ENCODE measurements at places on chromosomes 7 and 10. TPM values are rescaled to one million over a fixed set of nuclear protein-coding genes. Genes with fewer than 3 reads are reported as not detected.

EN2 gene
- not detected for total RNA-seq

MKI67 gene
- total RNA-seq: 0.26 TPM

FLNC gene
- 191 TPM for total RNA-seq

ZNF425 gene
- 4.6 TPM for total RNA-seq

H2BK1 gene
- total RNA-seq: not detected

AASS gene
- 31.6 TPM for total RNA-seq

GPR37 gene
- 20.6 TPM for total RNA-seq

STEAP2 gene
- 29.8 TPM for total RNA-seq

SPAG6 gene
- total RNA-seq: under 0.01 TPM

TET1 gene
- total RNA-seq: 3.3 TPM

GPER1 gene
- 1.5 TPM for total RNA-seq

NEUROG3 gene
- total RNA-seq: not detected

C10orf105 gene
- total RNA-seq: under 0.01 TPM

CALHM1 gene
- total RNA-seq: not detected

C10orf62 gene
- total RNA-seq: not detected
